Stimulated activated CD4-positive, alpha-beta T cell treated with anti-CD3 and anti-CD28 coated beads, Interleukin-1b, Interleukin-23, amount 100 ng/mL, for 1 hour (primary cell): ENCODE measurements at places on chromosomes 3 and 15.

GRCh38 chr3:157059181-157059580 is 100.8 kb downstream of the CCNL1 start:
- no peak for DNase-seq

DNA sequence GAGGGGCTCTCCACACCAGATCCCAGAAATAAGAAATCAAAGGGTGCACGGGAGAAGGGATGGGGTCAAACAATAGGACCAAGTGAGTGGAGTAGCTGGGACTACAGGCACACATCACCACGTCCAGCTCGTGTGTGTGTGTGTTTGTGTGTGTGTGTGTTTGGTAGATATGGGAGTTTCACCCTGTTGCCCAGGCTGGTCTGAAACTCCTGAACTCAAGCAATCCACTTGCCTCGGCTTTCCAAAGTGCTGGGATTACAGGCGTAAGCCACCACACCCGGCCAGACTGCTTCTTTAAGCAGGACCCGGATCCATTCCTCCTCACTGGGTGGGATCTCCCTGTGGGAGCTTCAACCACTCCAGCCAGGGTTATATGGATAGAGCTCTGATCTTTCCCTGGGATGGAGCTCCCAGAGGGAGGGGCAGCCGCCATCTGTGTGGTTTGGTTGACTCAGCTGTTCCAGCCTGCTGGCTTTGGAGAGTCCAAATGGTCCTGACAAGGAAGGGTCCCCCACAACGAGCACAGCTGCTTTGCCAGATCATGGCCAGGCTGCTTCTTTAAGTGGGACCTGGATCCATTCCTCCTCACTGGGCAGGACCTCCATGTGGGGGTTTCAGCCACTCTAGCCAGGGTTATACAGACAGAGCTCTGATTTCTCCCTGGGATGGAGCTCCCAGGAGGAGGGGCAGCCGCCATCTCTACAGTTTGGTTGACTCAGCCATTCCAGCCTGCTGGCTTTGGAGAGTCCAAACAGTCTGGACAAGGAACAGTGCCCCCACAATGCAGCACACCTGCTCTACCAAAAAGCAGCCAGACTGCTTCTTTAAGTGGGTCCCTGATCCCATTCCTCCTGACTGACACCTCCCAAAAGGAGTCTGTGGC is 9.1 kb upstream of the AVEN start:
- no peak for DNase-seq

- no peak for DNase-seq
Observed at GRCh38 chr15:83365370-83365938, 81.0 kb upstream of the BNC1 start.

DNA sequence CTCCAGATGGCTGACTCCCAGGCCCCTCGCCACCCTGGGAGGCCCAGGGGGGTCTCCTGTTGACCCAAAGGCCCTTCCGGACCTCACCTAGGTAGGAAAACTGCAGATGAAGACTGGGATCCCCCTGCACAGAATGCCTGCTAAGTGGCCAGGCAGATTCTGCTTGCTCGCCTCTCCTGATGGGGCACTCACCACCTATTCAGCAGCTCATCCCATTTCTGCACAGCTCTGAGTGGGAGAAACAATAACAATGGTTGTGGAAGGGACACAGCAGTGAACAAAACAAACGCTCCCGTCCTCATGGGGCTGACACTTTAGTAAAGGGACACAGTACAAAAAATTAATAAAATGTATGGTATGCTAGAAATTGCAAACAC is 24.9 kb upstream of the FGD5 start:
- no peak for DNase-seq

DNA sequence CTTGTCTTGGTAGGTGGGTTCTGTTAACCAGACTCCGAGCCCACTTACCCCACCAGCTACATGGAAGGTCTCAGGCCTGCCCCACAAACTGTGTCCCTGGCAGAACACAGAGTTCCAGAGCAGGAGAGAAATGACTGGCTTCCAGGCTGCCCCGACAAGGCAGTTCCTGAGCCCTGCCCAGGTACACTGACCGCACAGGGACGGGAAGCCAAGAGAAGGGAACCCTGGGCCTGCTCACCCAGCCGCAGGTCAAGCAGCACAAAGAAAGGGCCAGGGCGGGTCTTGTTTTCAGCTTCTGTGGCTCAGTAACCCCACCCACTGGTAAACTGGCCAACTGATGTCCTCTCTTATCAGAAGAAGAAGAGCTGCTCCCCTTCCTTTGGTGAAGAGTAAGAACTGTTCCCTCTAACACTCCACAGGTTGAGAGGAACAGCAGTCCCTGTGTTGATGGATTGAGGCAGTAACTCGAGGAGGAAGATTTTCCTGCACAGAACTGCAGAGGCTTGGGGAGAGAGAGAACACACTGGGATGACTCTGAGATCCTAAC is 68.4 kb downstream of the CRTC3 start:
- no peak for DNase-seq

GRCh38 chr3:152830245-152830644 is 4.7 kb upstream of the P2RY1 start:
- no peak for DNase-seq

- no peak for DNase-seq
Observed at GRCh38 chr3:71258116-71258515, 325.4 kb downstream of the FOXP1 start.

GRCh38 chr3:140160553-140160952 is 225.6 kb downstream of the CLSTN2 start:
- DNase-seq: no peak

- DNase-seq: no peak
Observed at GRCh38 chr15:51103330-51103729, 8.6 kb upstream of the TNFAIP8L3 start.

DNA sequence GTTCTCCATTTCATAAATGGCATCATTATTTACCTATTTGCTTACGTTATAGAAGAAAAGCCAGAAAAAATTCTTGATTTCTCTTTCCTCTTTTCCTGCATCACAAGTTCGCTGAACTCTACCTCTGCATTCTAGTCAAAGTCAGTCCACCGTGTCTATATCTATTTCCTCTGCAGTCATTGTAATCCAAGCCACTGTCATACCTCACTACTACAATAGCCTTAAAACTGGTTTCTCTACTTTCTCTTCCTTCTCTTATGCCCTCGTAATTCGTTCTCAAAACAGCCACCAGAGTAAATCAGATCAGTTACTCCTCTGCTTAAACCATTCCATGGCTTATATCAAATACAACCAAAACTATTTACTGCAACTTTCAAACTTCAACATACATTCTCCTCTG is 13.4 kb upstream of the FAM81A start:
- no peak for DNase-seq

GRCh38 chr3:165181556-165181955 is 14.6 kb downstream of the SLITRK3 start:
- DNase-seq: no peak

GRCh38 chr3:65402597-65402996 is 636.1 kb downstream of the MAGI1 start:
- no peak for DNase-seq

DNA sequence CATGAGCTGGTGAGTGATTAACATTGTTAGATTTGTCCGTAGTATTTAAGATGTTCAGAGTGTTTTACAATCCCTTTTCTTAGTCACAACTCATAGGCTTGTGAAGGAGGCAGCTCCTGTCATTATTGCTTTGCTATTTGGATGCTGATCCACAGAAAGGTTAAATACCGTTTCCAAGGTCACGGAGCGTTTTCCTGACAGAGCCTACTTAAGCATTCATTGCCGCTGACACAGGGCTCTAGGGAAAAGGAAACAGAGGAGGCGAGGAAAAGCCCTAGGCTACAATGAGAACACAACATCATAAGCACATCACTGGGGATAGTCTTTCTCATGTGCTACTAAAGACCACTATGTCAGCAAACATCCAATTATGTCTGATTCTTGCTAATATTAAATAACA is 38.5 kb upstream of the CPB1 start:
- no peak for DNase-seq

DNA sequence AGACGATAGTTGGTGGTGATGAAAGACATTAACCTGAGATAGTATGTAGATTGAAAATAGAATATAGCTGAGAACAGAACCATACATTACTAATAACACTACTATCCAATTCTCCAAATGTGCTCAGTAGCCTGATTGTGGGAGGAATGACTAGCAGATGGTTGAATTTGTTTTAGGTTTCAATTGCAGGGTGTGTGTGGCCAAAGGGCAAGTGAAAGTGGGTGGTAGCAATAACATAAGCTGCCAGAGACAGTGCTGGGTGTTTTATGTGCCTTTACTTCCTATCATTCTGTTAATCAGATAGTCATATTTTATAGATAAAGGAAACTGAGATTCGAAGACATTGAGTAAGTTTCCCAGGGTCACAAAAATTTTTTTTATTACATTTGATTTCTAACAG is 249.5 kb upstream of the ARL6 start:
- DNase-seq: no peak

DNA sequence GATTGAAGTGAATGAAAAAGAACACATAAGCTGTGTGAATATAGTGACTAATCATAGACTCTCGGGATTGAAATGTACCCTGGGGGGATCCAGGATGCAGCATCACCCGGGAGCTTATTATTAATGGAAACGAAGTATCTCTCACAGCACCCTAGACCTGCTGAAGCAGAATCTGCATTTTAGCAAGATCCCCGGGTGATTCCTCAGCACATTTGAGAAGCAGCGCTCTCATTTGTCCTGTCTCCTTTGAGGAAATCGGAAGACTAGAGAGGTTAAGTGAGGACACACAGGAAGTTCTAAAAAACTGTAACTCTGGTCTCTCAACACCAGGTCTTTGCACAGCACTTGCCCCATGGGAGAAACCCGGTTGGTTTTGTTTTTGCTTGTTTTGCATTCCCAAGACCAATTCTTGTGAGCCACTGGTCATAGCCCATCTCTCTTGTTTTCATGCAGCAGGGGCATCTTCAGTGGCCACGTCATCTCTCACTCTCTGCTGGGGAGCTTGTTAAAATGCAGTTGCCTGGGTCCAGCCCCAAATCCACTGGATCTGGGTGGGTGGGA is 30.2 kb downstream of the ZNF710 start:
- DNase-seq: no peak

DNA sequence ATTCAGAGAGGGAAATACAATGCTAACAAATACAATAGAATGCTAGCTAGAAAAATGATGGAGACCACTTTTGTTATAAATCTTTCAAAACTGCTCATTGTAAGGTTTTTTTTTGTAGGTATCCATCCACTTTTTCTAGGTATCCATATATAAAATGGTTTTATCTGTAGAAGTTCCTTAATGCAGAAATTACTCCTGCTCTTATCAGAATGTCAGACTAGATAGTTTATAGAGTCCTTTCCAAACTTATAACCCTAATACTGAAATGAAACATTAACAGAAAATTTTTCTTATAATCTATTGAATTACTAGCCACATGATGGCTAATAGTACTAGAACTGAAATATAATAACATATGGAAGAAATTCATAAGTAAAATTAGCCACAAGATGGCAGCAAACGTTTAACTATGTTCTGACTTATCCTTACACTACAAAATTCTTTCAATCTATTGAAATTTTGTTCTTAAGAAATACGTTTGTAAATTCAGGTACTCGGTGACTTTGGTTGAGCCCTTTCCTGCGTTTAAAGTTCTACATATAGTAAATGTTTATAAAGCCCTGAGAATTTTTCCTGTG is 58.5 kb downstream of the ECT2 start:
- DNase-seq: no peak

- DNase-seq: no peak
Observed at GRCh38 chr15:69797051-69797595, 300.6 kb downstream of the TLE3 start.

- DNase-seq: no peak
Observed at GRCh38 chr15:45684533-45684932, 49.7 kb downstream of the SQOR start.

DNA sequence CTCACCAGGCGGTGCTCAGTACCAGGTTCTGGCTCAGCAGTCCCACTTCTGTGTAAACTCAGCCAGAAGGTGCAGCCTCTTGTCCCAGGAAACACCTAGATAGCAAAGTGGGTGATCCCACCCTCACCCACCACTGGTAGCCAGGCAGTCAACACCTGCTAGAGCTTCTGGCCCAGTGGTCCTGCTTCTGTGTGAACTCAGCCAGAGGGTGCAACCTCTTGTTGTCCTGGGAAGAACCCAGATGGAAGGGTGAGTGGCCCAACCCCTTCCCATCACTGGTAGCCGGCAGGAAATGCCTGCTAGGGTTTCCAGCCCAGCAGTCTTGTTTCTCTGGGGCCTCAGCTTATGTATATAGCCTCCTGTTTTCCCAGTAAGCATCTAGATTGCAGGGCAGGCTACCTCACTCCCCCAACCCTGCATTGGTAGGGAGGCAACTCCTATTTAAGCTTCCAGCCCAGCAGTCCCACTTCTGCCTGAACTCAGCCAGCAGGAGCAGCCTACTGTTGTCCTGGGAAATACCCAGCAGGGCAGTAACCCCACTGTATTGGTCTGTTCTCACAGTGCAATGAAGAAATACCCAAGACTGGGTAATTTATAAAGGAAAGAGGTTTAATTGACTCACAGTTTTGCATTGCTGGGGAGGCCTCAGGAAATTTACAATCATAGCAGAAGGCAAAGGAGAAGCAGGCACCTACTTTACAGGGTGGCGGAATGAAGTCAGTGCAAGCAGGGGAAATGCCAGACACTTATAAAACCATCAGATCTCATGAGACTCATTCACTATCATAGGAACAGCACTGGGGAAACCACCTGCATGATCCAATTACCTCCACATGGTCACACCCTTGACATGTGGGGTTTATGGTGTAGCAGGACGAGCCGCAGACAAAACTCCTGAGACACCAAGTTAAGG is 110.6 kb downstream of the DTWD1 start:
- no peak for DNase-seq

DNA sequence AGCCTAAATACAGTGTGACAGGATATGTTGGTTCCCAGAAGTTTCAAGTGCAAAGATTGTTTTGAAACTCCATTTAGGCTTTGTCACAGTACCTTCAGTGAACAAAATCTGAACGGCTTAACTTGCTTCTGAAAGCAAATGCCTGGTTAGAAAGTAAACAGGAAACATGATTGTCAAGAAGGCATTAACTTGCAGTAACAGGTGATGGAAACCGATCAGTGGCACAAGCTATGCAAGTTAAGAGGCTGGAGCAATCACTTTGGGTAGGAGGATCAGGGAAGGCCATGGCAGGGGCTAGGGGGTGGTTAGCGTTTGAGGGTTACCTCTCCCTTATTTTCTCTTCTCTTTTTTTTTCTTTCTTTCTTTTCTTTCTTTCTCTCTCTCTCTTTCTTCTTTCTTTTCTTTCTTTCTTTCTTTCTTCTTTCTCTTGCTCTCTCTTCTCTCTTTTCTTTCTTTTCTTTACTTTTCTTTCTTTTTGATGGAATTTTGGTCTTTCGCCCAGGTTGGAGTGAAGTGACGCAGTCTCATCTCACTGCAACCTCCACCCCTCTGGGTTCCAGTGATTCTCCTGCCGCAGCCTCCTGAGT is 2.4 kb downstream of the HYKK start:
- DNase-seq: no peak
